ENCODE measurements at places on chromosomes 4 and X.

DNA sequence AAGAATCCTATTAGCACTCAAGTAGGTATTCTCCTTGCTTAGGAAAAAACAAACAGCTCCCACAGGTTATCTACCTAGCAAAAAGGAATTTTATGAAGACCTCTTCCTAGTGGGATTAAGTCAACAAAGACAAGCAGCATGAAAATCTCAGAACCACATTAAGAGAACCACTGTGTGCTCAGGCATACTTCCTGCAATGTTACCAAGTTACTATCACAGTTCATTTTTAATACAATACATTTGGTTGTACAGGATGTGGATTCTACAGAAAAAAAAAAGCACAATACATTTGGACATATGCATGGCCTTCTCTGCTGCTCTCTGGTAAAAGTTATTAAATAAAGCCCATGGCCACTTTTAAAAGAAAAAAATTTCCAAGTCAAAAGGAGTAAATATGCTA, 193.7 kb downstream of the PPP3CA start:
- no peak for DNase-seq

DNA sequence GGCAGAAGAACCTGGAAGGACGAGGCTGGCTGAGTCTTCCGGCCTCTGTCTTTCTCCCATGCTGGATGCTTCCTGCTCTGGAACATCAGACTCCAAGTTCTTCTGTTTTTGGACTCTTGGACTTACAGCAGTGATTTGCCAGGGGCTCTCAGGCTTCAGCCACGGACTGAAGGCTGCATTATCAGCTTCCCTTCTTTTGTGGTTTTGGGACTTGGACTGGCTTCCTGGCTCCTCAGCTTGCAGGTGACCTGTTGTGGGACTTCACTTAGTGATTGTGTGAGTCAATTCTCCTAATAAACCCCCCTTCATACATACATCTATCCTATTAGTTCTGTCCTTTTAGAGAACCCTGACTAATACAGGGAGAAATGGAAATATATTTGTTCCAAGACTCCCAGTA, 265.8 kb downstream of the PCDH18 start:
- no peak for DNase-seq

- DNase-seq = no peak
Measured at GRCh38 chr4:61520681-61521160, 320.6 kb downstream of the ADGRL3 start.

GRCh38 chrX:15600049-15600448, 711 bp downstream of the ACE2 start:
- DNase-seq = no peak

GRCh38 chr4:184728858-184729257, 5.0 kb downstream of the CENPU start:
- no peak for DNase-seq
